Activated naive CD4-positive, alpha-beta T cell treated with anti-CD3 and anti-CD28 coated beads, Interleukin-2, amount 10 ng/mL, durations not matched to agents 7 days and 5 days (primary cell): ENCODE measurements at places on chromosomes 7 and 10.

- no peaks in the 10 kb centered on the region for H3K27me3 ChIP-seq
- H3K4me1 ChIP-seq = no peaks in the 10 kb centered on the region
- H3K4me3 ChIP-seq = no peak overlapping the region
- no peak overlapping the region for H3K27ac ChIP-seq
- DNase-seq = no peak
Observed at GRCh38 chr7:71652510-71652909, 520.6 kb downstream of the GALNT17 start.

GRCh38 chr7:128937271-128937646 lies 468 bp upstream of the IRF5 start:
- H3K4me3 ChIP-seq = peak overlapping the region; percentile 68
- peaks cover 59% of the 10 kb centered on the region for H3K4me1 ChIP-seq
- peaks cover 5% of the 10 kb centered on the region for H3K36me3 ChIP-seq
- DNase-seq = no peak

DNA sequence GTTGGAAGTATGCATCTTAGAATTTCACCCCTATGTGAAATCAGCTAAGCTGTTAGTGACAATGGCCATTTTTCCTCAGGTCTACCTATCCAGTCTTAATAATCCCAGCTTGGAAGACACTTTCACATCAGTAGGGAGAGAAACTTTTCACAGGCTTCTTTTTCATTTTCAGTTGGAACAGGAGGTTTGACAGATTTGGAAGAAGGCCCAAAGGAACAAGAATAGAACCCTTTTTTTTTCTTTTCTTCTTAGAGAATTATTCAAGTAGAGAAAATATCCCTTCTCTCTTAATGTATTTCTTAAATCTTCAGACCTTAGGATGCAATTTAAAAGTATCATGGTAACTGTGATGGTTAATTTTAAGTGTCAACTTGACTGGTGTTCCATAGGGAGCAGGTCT lies 410.5 kb upstream of the C7orf33 start:
- H3K27me3 ChIP-seq = no peaks in the 10 kb centered on the region
- no peak overlapping the region for H3K4me3 ChIP-seq
- H3K36me3 ChIP-seq = no peaks in the 10 kb centered on the region
- H3K4me1 ChIP-seq = no peaks in the 10 kb centered on the region
- H3K27ac ChIP-seq = no peak overlapping the region
- DNase-seq = no peak

DNA sequence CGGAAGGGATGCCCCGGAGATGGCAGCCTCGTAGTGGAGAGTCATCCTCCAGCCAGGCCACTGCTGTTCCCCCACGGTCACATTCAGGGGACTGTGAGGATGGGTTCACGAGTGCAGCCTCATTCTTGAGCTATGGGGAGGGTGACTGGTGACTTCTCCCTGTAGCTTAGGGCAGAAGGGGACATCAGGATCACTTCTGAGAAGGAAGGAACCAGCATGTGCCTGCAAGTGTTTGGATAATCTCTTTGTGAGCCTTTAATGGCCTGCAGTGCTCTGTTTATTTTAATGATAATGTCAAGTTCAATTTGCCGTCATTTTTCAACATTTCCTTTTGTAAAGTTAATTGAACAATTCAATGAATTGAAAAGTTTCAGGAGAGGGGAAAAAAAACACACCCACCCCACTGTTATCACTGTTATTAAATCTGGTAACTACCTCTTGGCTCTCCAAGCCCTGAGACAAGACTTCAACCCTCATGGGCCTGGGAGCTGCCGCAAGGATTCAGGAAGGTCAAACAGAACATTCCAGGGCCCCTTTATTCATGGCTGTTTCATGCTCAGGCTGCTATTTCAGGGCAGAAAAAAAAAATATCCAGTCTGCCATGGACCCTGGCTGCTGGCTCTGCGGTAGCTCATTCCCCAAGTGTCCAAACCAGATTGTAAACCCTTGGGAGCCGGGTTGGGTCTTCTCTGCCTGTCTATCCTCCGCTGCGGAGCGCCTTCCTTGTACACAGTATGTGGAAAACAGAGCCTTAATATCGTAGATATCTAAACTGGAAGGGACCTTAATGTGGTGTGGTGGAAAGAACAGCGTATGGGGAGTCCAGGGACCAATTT lies 100.4 kb downstream of the CDH23 start:
- H3K36me3 ChIP-seq = no peaks in the 10 kb centered on the region
- H3K27ac ChIP-seq = no peak overlapping the region
- H3K4me3 ChIP-seq = no peak overlapping the region
- no peak for DNase-seq
- H3K27me3 ChIP-seq = peaks cover 27% of the 10 kb centered on the region

DNA sequence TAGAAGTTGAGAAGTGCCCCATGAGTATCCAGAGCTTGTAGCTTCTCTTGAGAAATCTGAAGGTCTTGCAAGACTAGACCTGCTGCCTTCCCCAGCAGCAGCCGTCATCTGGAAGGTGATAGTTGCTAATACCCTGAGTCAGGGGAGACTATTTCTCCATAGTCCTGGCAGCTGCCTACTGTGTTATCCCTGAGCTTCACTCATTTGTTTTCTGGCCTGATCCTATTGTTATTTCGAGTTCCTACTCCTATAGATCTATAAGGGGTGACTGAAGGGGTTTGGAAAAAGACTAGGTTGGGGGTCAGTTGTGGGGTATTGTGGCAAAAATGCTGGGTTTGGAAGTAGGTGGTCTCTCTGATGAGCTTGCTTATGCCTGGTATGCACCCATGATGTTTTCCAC lies 297.8 kb downstream of the CNTNAP2 start:
- no peaks in the 10 kb centered on the region for H3K27me3 ChIP-seq
- no peaks in the 10 kb centered on the region for H3K4me1 ChIP-seq
- no peak for DNase-seq

DNA sequence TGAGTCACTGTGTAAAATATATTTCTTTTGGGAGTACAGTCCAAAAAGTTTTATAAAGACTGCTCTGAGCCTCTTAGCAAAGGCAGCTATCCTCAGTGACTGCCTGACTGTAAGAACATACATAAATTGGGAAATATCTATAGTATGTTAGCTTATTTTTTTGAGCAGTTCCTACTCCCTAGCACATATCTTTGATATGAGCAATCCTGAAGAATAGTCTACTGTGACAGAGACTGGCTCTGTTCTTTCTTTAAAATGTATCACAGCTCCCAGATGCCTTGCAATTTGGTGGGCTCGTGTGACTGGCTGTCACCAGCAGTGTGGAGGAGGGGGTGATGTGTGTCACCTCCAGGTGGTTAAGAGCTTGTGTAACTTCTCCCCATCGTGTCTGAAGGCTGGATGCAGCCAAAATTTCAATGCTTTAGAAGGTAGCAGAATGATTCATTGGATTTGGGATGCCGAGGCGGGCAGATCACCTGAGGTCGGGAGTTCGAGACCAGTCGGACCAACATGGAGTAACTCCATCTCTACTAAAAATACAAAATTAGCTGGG lies 47.9 kb downstream of the MTERF1 start:
- no peaks in the 10 kb centered on the region for H3K36me3 ChIP-seq
- H3K4me1 ChIP-seq = no peaks in the 10 kb centered on the region
- DNase-seq = no peak
- no peak overlapping the region for H3K27ac ChIP-seq
- no peak overlapping the region for H3K4me3 ChIP-seq

- no peak for DNase-seq
- no peak overlapping the region for H3K4me3 ChIP-seq
- no peaks in the 10 kb centered on the region for H3K27me3 ChIP-seq
- no peaks in the 10 kb centered on the region for H3K4me1 ChIP-seq
Observed at GRCh38 chr7:82906502-82906901, 256.2 kb downstream of the PCLO start.

GRCh38 chr7:79176859-79177477 lies 276.5 kb downstream of the MAGI2 start:
- H3K36me3 ChIP-seq = no peaks in the 10 kb centered on the region
- no peaks in the 10 kb centered on the region for H3K4me1 ChIP-seq
- no peak for DNase-seq
- H3K27me3 ChIP-seq = no peaks in the 10 kb centered on the region

- no peak overlapping the region for H3K4me3 ChIP-seq
- no peaks in the 10 kb centered on the region for H3K36me3 ChIP-seq
- H3K4me1 ChIP-seq = peaks cover 6% of the 10 kb centered on the region
- no peak overlapping the region for H3K27ac ChIP-seq
- H3K27me3 ChIP-seq = peaks cover 14% of the 10 kb centered on the region
Observed at GRCh38 chr10:133353202-133353959, 4.4 kb downstream of the FUOM start.

DNA sequence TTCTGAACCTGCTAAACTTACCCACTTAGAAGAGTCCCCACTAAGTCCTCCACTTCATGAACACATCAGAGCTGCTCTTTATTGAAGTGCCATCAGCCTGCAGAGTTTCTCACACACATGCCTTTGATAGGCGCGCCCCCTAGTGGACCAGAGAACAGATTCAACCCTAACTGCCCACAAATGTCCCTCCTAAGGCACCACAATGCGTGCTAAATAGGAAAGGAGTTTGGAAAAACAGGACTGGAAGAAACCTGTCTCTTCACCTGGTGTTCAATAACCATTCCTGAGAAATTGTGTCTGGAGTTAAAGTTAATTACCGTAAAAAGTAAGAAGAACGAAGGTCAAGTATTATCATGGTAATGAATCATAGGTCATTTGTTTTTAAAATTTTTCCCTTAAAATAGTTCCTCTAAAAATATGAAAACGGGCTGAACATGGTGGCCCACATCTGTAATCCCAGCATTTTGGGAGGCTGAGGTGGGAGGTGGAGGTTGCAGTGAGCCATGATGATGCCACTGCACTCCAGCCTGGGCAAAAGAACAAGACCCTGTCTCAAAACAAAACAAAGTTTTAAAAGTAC lies 249.7 kb downstream of the ELMO1 start:
- H3K4me1 ChIP-seq = no peaks in the 10 kb centered on the region
- peak; percentile 82 for DNase-seq
- H3K36me3 ChIP-seq = peaks cover 30% of the 10 kb centered on the region
- H3K27me3 ChIP-seq = no peaks in the 10 kb centered on the region

GRCh38 chr7:42197451-42197850 lies 39.6 kb downstream of the GLI3 start:
- no peaks in the 10 kb centered on the region for H3K27me3 ChIP-seq
- no peak overlapping the region for H3K27ac ChIP-seq
- peaks cover 20% of the 10 kb centered on the region for H3K4me1 ChIP-seq
- no peak overlapping the region for H3K4me3 ChIP-seq

DNA sequence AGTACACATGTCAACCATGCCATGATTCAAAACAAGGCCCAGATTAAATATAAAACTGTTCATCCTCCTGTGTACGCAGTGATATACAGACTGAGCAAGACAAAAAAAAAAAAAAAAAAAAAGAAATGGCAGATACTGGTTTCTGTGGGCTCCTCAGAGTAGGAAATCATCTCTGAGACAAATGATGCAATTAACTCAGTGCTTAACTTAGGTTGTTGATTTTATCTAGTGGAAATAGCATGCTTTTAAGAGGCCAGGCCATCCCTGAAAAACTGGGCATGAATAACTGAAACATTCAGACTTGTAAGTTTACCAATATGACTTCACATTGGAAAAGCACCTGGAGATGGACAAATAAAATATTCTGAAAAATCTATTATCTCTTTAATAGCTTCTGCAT lies 69.0 kb downstream of the DKK1 start:
- no peaks in the 10 kb centered on the region for H3K36me3 ChIP-seq
- H3K27me3 ChIP-seq = no peaks in the 10 kb centered on the region
- no peak for DNase-seq
- no peak overlapping the region for H3K4me3 ChIP-seq

DNA sequence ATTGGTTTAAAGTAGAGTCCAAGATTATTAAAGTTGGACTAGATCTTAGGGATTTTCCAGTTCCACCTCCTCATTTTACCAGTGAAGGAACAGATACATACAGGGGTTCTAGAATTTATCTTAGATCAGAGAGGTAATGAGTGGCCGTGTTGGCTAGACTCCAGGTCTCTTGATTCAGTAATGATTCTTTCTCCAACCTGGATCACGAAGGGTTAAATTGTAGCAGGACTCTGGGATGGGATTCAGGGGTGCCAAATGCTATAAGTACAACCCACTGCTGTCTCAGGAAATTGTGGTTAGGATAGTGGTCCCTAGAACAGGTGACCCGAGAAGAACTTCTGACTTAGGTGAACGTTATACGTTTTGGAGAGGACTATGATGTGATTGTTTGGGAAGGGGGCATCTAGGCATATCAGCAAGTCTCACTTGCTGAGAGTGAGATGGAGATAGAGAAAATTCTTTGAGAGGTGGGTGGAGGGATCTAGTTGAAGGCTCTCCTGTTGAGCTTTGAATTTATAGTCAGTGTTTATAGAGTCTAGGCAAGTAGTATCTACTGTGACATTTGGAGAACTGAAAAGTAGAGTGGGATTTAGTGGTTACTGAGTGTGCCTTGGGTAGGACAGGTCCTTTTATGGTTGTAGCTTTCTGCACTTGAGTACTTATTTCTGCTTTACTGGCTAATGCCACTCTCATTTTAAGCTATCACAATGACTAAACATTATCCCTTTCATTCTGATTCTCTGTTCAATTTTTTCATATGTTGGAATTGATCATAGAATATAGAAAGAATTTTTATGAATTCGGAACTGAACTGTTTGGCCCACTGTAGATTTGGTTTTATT lies 58.3 kb downstream of the ST7 start:
- H3K4me3 ChIP-seq = no peak overlapping the region
- H3K27me3 ChIP-seq = peaks cover 15% of the 10 kb centered on the region
- H3K4me1 ChIP-seq = peaks cover 59% of the 10 kb centered on the region
- no peak for DNase-seq
- peaks cover 2% of the 10 kb centered on the region for H3K36me3 ChIP-seq
- H3K27ac ChIP-seq = no peak overlapping the region

DNA sequence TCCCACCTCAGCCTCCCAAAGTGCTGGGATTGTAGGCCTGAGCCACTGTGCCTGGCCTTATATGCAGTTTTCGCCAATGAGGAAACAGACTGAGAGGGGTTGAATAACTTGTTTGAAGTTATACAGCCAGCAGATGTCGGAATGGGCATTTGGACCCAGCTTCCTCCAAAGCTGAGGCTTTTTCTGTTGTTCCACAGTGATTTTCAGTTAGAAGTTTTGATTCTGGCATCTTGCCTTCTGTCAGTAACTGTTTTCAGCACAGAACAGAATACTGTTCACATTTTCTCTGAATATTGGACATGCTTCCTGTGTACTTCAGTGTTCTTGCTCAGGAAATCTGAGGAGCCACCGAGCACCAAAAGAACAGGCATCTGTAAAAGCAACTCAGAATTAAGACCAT lies 287.2 kb downstream of the CAMK1D start:
- H3K36me3 ChIP-seq = no peaks in the 10 kb centered on the region
- DNase-seq = no peak
- H3K4me1 ChIP-seq = peaks cover 45% of the 10 kb centered on the region
- H3K27me3 ChIP-seq = peaks cover 4% of the 10 kb centered on the region
- H3K27ac ChIP-seq = no peak overlapping the region

GRCh38 chr10:72133517-72133916 lies 45.2 kb upstream of the SPOCK2 start:
- H3K27ac ChIP-seq = peak overlapping the region; percentile 1
- DNase-seq = no peak
- peaks cover 48% of the 10 kb centered on the region for H3K4me1 ChIP-seq
- H3K4me3 ChIP-seq = no peak overlapping the region

DNA sequence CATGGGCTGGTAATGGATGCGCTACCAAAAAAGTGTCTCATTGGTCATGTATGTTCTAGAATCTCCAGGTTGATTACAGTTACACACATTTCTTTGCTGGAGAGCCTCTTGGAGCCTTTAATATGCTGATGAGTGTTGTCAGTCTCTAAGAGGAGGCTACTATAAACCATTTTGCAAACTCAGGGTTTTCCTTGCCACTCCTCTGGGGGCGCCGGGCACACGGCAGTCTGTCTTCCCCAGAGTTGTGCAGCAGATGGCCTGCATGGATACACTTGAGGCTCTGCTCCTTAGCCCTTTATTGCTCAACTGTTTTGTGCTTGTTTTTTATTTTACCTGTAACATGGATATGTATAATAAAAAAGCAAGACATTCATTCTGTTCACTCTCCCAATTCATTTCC lies 196.5 kb downstream of the ACTR3B start:
- no peak overlapping the region for H3K4me3 ChIP-seq
- DNase-seq = no peak
- no peaks in the 10 kb centered on the region for H3K4me1 ChIP-seq
- H3K36me3 ChIP-seq = no peaks in the 10 kb centered on the region
